ENCODE measurements at places on chromosomes 7 and 10.

GRCh38 chr10:123512901-123513775 lies 153.0 kb upstream of the GPR26 start:
- DNase-seq, result no peak

DNA sequence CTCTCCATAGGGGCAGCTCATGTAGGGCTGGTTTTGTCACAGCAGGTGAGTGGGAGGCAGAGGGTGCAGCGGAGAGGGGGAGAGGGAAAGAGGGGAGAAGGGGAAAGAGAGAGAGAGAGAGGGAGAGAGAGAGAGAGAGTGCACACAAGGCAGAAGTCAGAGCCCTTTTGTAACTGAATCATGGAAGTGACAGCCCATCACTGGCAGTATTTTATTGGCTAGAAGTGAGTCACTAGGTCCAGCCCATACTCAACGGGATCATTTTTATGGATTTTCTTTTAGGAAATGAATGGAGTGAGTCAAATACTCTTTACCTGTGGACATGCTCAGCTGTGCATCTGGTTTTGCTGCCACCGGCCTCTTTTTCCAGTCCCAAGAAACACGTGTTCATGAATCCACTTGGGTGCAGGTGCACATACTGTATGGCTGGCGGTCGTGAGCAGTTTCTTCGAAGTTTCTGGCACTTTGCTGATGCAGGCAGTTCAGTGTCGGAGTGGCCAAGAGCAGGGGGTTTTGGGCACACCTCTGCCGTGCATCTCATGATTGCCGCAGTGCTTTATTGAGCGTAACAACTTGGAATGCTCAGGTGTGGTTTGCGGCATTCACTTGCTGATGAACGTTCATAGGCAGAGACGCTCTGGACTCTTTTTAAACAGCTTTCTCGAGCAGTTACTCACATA lies 40.3 kb downstream of the DOCK1 start:
- DNase-seq, result no peak

DNA sequence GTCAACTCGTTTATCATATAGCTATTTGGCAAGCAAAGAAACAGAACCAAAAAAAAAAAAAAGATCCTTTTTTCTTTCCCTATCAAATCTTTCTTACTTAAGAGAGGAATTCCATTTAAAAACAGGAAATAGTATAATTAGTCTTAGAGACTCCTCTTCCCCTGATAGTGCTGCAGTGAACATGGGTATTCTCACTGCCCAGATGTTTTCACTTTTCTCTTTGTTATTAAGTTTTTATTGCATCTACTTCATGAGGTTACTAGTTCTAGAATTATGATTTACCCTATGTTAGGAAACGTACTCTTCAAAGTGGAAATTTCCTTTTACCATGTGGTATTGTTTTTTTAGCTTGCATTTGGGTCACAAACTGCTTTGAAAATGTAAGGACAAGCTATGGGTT lies 8.5 kb downstream of the CASP2 start:
- no peak for DNase-seq

DNA sequence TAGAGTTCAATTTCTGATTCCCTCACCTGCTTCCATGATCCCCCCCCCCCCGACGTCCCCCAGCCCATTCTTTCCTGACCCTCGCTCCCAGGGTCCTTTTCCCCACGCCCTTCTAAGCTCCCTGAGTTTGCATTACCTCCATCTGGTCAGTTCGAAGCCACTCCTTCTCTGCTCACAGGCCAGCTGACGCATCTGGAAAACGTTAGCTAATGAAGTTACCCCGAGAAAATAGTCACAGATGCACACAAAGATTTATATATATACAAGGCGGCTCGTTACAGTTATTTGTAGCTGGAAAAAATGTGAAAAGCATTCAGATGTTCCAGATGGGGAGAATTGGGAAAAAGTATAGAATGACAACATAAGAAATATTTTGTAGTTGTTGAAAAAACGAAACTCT lies 630.0 kb upstream of the FOXK1 start:
- no peak for DNase-seq

DNA sequence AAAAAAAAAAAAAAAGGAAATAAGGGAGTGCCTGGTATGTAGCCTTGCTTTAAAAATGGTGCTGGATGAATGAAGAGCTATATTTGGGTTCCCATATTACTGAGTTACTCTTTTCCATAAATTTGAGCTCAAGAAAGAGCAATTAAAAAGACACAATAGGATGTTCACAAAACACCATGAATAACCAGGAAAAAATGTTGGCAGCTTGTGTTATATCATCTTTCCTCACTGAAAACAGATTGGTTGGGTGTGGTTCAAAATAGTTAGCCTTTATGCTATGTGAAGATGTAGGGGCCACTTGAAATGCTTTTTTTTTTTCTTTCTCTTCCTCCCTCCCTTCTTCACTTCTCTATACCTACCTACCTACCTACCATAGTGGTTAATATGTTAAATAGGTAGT lies 256.9 kb downstream of the STK31 start:
- DNase-seq, result no peak

DNA sequence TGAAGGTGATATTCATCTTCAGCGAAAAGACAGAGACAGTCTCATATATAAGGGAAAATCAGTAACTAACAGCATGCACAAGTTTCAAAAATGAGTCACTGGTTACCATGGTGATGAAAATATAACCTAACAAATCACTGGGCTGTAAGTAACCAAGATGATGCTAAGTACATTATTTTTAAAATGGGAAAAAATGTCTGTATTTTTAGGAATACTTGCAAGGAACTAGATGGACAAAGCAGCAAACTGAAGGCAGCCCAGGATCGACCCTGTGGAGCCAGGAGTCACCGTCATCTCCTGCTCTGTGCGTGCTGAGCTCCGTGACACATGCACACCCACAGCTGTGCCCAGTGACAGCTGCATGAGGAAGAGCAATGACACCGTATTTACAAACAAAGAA lies 137.3 kb downstream of the ELMO1 start:
- no peak for DNase-seq

- DNase-seq, result no peak
These were observed 70.0 kb downstream of the KLF6 start for GRCh38 chr10:3714967-3715366.

DNA sequence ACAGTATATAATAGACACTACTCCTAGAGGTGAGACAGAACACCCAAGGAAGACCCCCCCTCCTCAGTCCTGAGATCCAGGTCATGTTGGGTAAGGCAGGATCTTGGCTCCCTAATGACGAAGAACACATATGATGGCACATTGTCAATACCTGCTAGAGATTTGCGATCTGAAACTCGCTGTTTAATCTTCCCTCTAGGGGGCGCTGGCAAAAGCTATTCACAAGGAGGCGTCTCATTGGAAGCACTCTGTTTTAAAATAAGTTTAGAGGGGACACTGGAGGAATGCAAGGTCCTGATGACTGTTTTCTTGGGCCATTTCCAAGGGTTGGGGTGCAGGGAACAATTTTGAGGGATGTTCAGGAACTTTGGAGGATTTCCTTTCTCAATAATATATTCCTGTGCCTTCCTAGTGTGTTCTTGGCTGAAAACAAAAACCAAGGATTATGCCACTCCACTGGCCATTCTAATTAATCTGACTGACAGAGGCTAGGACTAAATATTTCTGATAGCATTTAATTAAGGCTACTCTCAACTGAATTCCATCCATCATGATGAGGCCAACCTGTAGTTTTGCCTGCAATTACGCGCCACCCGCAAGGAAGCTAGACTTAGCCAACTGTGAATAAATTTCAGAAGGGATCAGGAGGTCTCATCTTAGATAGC lies 1013.8 kb upstream of the MBL2 start:
- DNase-seq, result no peak

- DNase-seq, result peak; percentile 86
These were observed 28.2 kb downstream of the COL26A1 start for GRCh38 chr7:101390901-101391301.

DNA sequence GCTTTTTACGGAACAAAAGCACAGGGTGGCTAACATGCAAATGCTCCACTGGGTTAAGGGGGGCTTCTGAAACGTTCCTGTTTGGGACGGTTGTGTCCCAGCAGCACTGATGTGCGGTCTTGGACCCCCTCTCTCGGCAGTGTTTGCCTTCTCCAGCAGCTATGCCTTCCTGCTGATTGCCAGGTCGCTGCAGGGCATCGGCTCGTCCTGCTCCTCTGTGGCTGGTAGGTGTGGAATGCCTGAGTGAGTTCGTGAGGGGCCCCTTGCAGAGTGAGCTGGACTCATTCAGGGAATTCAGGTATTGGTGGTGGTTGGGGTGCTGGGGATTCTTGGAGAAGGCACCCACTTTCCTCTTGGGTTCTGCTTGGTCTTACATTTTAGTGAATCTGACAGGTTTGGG lies 13.0 kb downstream of the SLC18A2 start:
- DNase-seq, result no peak

DNA sequence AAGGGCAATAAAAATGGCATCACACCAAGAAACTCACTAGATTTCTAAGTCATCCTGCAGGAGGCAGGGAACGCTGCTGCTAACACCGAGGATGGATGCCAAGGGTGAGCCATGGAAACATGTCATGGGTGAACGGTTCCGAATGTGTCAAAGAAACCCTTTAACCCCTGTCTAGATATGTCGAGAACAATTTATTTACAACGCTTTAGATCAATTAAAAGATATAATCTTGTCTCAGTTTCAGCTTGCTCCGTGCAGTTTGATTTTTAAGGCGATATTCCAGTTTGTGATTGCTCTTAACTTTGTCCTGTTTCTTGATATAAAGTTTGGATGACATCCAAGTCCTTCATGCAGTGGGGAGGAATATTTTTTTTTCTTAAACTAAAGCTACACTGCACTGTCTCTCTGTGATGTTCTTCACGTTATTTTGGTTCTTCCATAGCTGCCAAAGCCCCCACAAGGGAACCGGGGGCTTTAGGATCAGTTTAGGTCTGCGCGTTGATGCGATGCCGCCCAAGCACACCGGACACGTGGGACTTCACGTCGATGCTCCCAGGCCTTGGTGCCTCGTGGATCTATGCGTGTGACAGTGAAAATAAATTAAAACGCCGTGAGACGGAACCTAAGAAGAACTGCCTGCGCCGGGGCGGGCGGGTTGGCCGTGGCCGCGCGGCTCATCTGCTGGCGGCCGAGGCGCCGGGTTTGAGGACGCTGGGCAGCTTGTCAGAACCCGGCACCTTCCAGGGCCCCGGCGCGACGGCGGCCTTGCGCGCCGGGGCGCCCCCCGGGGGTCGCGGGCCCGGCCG lies 220.3 kb downstream of the PHTF2 start:
- no peak for DNase-seq

DNA sequence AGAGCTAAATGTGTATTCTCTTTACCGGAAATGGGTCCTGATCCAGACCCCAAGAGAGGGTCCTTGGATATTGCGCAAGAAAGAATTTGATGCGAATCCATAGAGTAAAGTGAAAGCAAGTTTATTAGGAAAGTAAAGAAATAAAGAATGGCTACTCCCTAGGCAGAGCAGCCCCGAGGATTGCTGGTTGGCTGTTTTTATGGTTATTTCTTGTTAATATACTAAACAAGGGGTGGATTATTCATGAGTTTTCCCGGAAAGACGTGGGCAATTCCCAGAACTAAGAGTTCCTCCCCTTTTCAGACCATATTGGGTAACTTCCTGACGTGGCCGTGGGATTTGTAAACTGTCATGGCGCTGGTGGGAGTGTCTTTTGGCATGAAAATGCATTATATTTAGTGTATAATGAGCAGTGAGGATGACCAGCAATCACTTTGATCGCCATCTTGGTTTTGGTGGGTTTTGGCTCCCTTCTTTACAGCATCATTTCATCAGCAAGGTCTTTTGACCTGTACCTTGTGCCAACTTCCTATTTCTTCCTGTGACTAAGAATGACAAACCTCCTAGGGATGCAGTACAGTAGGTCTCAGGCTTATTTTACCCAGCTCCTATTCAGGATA lies 60.4 kb downstream of the ARL4A start:
- DNase-seq, result no peak

GRCh38 chr10:91035650-91036292 lies 114.9 kb upstream of the ANKRD1 start:
- DNase-seq, result no peak

- DNase-seq, result no peak
These were observed 13.1 kb downstream of the NPTX2 start for GRCh38 chr7:98630149-98630548.

GRCh38 chr10:28967031-28967430 lies 289.7 kb downstream of the BAMBI start:
- no peak for DNase-seq

GRCh38 chr7:28296571-28297483 lies 115.5 kb upstream of the CREB5 start:
- no peak for DNase-seq

DNA sequence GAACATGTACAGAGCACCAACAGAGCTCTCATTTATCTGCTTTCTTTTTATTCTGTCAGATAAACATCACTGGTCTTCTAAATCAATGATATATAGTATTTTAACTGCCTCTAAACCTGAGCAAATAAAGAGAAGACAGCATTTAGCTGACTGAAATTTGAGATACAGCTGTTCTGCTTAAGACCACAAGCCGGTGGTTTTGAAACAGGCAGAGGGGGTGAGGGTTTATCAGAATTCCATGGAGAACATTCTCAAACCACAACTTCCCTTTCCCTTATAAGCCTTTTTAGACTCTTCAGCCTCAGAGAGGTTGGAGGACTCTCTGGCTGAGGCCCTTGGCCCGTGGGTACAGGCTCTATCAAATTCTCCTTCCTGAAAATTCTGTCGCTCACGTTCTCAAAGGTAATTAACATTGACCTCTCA lies 87.4 kb upstream of the RSU1 start:
- no peak for DNase-seq

DNA sequence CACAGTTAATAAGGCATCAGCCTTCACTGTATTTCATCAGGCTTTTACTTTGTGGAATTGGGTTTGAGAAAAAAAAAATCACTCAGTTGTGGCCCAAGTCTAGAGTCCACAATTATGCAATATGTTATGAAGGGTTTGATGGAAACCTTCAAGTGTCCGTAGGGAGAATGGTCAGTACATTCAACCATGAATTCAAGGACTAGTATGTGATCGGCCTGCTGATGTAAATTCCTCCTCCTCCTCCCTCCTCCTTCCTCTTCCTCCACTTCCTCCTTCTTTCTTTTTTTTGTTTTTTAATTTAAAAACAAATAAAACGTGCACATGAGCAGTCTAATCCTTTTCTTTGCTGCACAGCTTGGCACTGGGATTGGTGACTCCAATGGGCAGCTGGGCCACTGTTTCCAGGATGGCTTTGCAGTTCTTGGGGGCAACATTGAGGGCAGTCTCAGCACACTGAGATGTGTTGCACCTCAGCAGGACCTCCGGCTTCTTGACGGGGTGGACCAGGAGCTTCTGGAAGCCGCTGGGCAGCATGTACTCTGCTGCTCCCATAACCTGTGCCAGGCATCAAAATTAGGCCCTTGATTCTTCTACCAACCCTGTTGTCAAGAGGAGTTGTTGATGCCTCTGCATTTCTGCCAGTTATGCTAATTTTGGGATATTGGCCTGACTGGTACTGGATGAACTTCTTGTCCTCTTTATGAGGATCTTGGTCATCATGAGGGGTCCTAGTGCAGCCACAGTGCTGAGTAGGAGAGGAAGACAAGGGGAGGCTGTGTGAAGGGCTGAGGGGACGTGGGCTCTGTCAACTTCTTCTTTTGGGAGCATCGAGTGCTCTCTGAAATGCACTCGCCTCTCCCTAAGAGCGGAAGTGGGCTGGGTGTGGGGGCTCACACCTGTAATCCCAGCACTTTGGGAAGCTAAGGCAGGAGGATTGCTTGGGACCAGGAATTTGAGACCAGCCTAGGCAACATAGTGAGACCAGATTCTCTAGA lies 9.3 kb upstream of the IL2RA start:
- DNase-seq, result no peak

- DNase-seq, result no peak
These were observed 583.5 kb upstream of the MKI67 start for GRCh38 chr10:128709686-128710085.
